CD4-positive, alpha-beta T cell (primary cell): ENCODE measurements at places on chromosomes 6 and 20. TPM values are rescaled to one million over a fixed set of nuclear protein-coding genes. Genes with fewer than 3 reads are reported as not detected.

DNA sequence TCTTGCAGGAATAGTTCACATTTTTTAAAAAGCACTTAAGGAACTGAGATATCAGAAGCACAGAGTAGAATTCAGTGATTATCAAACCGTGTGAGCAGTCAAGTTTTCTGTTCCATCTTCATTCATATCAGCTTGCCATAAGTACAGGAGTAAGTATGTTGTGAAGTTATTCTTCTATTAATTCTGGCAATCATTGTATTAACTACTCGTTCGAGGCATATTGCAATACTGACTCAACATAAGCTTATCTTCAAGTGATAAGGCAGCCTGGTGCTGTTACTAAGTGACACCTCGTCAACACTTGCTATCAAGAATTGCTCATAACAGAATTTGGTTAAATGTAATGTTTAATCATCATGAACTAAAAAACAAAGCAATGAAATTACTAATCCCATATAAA, 75.7 kb upstream of the SNX9 start:
- H3K27me3 ChIP-seq, result no peaks in the 10 kb centered on the region
- no peak overlapping the region for H3K27ac ChIP-seq
- H3K4me3 ChIP-seq, result no peak overlapping the region
- no peaks in the 10 kb centered on the region for H3K4me1 ChIP-seq
- H3K36me3 ChIP-seq, result no peaks in the 10 kb centered on the region

DNA sequence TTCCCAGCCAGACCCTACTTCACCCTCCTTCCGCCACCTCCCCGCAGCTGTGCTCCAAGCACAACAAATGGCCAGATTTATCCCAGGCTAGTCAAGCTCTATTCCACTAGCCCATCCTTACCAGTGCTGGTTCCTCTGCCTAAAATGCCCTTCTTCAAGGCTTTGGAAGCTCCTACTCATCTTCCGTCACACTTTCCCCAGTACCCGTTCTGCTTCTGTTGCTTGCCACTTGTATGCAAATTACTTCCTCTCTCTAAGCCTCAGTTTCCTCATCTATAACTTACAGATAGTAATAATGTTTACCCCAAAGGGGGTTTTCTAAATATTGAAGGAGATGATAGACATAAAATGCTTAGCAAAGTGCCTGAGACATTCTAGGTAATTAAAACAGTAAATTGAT, 193.1 kb downstream of the MAFB start:
- no peak overlapping the region for H3K27ac ChIP-seq
- H3K27me3 ChIP-seq, result no peaks in the 10 kb centered on the region
- no peaks in the 10 kb centered on the region for H3K36me3 ChIP-seq
- DNase-seq, result no peak
- no peaks in the 10 kb centered on the region for H3K4me1 ChIP-seq

DNA sequence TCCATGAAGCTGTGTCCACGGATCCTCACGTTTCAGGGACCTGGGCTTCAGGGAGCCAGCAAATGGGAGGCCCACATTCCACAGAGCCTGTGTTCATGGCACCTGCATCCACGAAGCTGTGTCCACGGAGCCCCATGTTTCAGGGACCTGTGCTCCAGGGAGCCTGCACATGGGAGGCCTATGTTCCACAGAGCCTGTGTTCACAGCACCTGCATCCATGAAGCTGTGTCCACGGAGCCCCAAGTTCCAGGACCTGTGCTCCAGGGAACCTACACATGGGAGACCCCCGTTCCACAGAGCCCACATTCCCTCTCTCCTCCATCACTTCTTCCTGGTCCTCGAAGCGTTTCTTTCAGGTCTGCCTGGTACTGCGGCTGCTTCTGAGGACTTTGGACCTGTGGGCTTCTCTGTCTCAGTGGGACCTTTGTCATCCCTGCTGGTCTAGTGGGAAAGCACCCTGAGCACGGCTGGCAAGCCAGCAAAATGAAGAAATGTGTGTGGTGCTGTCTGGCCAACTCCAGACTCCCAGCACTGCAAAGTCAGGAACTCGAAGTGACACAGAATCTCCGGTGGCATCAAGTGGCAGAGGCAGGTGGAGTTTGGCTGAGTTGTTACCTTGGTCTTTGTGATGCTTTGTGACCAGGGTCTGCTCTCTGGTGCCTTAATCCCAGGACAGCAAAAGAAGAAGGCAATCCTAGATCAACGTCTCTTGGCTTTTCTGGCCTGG, 245.9 kb downstream of the DLL1 start:
- peaks cover 8% of the 10 kb centered on the region for H3K4me1 ChIP-seq
- H3K27me3 ChIP-seq, result peaks cover 5% of the 10 kb centered on the region
- no peak overlapping the region for H3K27ac ChIP-seq
- DNase-seq, result no peak
- H3K36me3 ChIP-seq, result no peaks in the 10 kb centered on the region

DNA sequence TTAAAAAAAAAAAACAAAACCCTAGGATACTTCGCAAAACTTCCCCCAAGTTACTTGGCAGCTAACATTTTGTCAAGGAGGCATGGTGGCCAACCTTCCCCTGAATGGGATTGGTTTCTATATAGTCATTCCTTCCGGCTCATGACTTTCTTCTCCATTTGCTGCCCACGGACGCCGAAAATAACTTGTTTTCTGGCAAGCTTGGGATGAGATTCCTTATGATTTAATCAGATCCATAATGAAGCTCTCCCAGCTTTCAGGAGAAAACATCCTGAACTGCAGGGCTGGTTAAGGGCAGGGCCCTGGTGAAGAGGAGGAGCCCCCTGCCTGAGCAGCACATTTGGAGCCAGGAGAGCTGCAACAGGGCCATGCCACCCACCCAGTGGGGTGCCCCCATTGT, 49.9 kb downstream of the PPP1R16B start:
- H3K27me3 ChIP-seq, result no peaks in the 10 kb centered on the region
- H3K4me3 ChIP-seq, result no peak overlapping the region
- DNase-seq, result no peak
- H3K4me1 ChIP-seq, result peaks cover 50% of the 10 kb centered on the region
- peaks cover 4% of the 10 kb centered on the region for H3K36me3 ChIP-seq

DNA sequence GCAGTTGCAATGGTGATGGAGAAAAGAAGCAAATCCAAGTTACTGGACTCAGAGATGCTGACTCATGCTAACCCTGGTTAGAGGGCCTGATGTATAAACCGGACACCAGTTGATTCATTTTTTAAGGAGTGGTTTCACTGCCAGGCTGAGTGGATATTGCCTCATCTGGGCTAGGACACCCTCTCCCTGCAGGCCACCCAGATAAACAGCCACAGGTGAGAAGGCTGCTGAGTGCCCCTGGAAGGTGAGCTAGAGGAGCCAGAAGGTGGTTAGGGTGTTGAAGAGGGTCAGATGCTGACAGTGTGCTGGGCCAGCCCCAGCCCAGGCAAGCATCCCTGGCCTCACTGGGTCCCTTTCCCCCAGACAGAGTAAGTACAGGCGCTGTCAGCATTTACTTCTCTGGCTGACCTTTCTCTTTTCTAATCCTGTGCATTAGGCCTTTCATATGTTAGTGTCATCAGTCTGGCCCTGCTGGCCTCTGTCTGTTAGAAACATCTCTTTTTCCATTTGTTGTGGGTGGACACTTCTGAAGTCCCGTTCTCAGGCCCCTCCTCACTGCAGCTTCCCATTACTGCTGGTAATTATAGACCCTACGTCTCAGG, 13.5 kb downstream of the EPB41L1 start:
- peaks cover 7% of the 10 kb centered on the region for H3K27me3 ChIP-seq
- H3K36me3 ChIP-seq, result no peaks in the 10 kb centered on the region
- DNase-seq, result no peak

DNA sequence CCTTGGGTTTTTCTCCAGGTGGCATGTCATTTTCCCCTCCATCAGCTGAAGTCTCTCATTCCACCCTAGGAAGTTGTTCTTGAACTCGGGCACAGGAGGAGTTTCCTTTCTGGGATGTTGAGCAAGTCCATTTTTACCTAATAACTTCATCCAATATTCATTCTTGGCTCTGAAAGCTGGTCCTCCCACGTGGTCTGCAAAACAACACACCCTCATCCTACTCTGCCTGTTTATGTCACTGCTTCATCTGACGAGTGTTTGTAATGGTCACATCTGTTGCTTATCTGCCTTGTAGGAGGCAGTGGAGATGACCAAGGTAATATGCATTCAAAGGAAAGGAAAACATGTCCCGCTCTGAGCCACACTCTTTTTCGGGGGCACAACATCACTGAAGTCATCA, 41.7 kb upstream of the AIG1 start:
- H3K27me3 ChIP-seq, result no peaks in the 10 kb centered on the region
- no peak overlapping the region for H3K4me3 ChIP-seq
- no peaks in the 10 kb centered on the region for H3K36me3 ChIP-seq
- no peaks in the 10 kb centered on the region for H3K4me1 ChIP-seq
- DNase-seq, result no peak

GRCh38 chr20:1414982-1415381, 22.1 kb upstream of the FKBP1A start:
- H3K27ac ChIP-seq, result no peak overlapping the region
- no peak overlapping the region for H3K4me3 ChIP-seq

DNA sequence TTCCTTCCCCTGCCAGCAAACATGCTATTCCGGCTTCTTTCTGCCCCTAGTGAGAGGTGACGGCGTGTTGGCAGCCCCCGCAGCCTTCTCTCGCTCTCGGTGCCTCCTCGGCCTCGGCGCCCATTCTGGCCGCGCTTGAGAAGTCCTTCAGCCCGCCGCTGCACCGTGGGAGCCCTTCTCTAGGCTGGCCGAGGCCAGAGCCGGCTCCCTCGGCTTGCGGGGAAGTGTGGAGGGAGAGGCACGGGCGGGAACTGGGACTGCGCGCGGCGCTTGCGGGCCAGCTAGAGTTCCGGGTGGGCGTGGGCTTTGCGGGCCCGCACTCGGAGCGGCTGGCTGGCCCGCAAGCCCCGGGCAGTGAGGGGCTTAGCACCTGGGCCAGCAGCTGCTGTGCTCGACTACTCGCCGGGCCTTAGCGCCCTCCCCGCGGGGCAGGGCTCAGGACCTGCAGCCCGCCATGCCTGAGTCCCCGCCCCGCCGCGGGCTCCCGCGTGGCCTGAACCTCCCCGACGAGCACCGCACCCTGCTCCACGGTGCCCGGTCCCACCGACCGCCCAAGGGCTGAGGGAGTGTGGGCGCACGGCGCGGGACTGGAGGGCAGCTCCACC, 20.0 kb upstream of the PXDC1 start:
- H3K27me3 ChIP-seq, result peaks cover 3% of the 10 kb centered on the region
- DNase-seq, result no peak
- H3K4me3 ChIP-seq, result no peak overlapping the region
- H3K27ac ChIP-seq, result no peak overlapping the region
- no peaks in the 10 kb centered on the region for H3K4me1 ChIP-seq

- no peak overlapping the region for H3K4me3 ChIP-seq
- no peaks in the 10 kb centered on the region for H3K36me3 ChIP-seq
- no peaks in the 10 kb centered on the region for H3K27me3 ChIP-seq
- H3K27ac ChIP-seq, result no peak overlapping the region
- no peaks in the 10 kb centered on the region for H3K4me1 ChIP-seq
These were observed 100.2 kb downstream of the PERP start for GRCh38 chr6:138007014-138007472.

DNA sequence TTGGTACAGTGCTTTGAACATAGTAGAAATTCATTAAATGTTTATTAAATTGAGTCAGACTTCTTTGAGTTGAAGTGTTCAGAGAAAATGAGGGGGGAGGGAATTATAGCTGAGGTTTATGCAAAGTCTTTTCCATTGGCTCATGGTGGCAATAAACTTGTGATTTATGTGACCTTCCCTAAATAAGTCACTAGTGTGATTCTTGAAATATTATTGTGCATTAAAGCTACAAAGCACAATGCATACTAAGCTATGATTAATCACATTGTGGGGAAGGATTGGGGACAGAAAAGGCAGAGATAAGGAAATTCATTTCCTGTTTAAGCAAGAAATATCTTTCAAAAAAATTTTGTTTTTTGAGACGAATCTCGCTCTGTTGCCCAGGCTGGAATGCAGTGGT, 877.5 kb downstream of the TFAP2A start:
- H3K4me3 ChIP-seq, result no peak overlapping the region
- H3K36me3 ChIP-seq, result no peaks in the 10 kb centered on the region
- H3K27ac ChIP-seq, result no peak overlapping the region
- DNase-seq, result no peak
- no peaks in the 10 kb centered on the region for H3K27me3 ChIP-seq
- H3K4me1 ChIP-seq, result no peaks in the 10 kb centered on the region

DNA sequence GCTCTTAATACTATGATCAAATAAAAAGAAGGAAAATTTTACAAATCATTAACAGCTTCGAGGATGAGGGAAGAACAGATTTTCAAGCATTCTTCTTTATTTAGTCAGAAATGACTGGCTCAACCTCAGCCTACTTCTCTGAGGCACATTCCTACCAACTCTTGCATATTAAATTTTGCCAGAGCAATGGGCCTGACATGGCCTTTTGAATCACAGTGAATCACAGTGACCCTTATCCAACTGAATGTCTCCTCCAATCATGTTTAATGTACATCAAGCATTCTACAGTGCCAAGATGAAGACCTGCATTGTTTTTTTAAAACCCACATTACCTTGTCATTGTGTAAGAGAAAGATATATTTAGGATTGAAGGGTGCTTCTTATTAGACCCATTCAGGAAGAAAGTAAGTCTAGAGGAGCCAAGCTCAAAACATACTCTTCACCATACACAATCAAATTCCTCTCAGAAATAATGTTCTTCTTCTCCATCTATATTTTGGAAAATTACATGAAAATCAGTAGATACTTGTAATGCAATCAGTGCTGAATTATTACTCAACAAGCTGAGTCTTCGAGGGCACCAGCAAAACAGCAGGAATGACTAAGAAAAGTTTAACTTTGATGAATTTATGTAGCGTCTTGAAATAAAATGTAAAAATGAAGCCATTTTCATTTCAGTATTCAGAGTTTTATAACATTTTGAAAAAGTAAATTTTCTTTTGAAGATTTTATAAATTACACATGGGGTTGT, 44.1 kb upstream of the MOXD1 start:
- no peak for DNase-seq
- no peaks in the 10 kb centered on the region for H3K4me1 ChIP-seq
- H3K27me3 ChIP-seq, result no peaks in the 10 kb centered on the region
- H3K4me3 ChIP-seq, result no peak overlapping the region

GRCh38 chr20:62486484-62486883, 10.7 kb upstream of the GATA5 start:
- H3K4me1 ChIP-seq, result peaks cover 10% of the 10 kb centered on the region
- H3K27ac ChIP-seq, result no peak overlapping the region
- H3K27me3 ChIP-seq, result peaks cover 56% of the 10 kb centered on the region
- no peaks in the 10 kb centered on the region for H3K36me3 ChIP-seq
- no peak for DNase-seq

REM1 gene
- total RNA-seq, result not detected

SAMD5 gene
- total RNA-seq, result not detected

DSP gene
- total RNA-seq, result 0.14 TPM

PAK5 gene
- not detected for total RNA-seq

FERMT1 gene
- total RNA-seq, result not detected

MAP3K5 gene
- 14.1 TPM for total RNA-seq
